ENCODE measurements at places on chromosomes 7 and 10.

- DNase-seq, result no peak
Measured at GRCh38 chr7:32108651-32109050, 38.4 kb upstream of the PDE1C start.

GRCh38 chr7:133822868-133823552 is 304.1 kb upstream of the LRGUK start:
- DNase-seq, result no peak

GRCh38 chr10:30505543-30506298 is 71.7 kb downstream of the MAP3K8 start:
- DNase-seq, result no peak

- DNase-seq, result no peak
Measured at GRCh38 chr7:99447943-99448342, 9.2 kb downstream of the CPSF4 start.

DNA sequence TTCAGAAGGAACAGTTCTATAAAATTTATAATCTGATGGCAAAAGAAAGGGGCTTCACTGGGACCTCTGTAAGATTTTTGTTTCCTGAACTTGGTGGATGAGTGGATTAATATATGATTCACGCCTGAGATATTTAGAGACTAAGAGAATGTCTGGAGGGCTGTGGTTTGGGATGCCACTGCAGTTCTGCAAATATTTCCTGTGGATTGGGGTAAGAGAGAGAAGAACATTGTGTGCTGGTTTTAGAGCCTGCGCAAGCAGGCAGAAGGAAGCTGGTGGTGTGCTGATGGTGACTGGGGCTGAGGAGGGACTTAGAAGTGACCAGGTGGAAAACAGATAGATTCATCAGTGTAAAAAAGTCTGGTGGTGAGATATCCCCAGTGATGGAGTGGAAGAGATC is 87.0 kb downstream of the SUGCT start:
- DNase-seq, result no peak

GRCh38 chr7:2049782-2050510 is 182.8 kb downstream of the MAD1L1 start:
- DNase-seq, result no peak

- DNase-seq, result no peak
Measured at GRCh38 chr7:135167365-135167917, 3.1 kb downstream of the CYREN start.

DNA sequence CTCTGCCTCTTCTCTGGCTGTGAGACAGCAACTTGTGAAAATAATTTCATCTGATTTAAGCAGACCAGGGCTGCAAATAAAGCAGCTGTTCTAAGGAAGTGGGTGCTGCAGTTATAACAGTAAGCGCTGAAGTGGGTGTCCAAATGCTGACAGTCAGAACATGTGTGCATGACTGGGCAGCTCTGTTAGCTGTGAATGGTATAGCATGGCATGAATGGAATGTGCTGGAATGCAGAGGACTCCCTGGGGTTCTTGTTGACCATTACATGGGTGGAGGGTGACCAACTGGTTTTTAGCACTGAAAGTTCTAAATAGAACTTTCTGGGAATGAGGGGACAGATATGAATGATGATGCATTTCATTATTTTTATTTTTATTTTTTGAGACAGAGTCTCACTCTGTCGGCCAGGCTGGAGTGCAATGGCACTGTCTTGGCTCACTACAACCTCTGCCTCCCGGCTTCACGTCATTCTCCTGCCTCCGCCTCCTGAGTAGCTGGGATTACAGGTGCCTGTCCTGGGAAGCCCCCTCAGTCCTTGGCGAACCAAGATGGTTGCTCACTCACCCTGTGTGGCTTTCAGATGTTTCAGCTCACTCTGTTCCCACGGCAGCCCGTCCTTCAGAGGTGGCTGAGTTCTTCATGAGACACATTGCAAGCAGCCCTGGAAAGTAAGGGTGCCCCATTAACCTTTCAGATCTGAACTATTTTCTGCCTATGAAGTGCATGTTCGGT is 319.8 kb upstream of the PHYHIPL start:
- DNase-seq, result no peak
